ENCODE measurements at places on chromosomes 2 and 18.
A peak's percentile ranks its signal among the peaks of the same experiment; 100 is the strongest.

DNA sequence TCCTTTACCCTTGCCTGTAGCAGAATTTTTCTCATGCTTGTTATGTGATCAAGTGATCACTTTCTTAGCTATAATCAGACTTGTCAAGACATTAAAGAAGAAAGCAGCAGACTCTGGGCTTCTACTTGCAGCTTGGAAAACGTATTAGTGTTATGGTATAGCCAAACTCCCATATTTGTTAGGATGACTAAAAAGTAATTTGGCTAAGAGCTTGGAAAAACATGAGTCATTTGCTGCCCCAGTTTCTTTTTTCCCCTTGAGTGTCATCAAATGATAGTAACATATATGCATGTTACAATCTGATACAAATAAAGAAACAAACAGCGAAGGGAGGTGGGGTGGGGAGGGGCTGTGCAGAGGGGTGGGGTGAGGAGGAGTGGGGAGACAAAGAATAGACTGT, 155.5 kb downstream of the IKZF2 start:
- H3K4me3 ChIP-seq: no peak overlapping the region
- peaks cover 10% of the 10 kb centered on the region for H3K36me3 ChIP-seq
- no peaks in the 10 kb centered on the region for H3K4me1 ChIP-seq
- no peak for DNase-seq

- H3K4me1 ChIP-seq: peaks cover 41% of the 10 kb centered on the region
- peaks cover 19% of the 10 kb centered on the region for H3K36me3 ChIP-seq
- no peaks in the 10 kb centered on the region for H3K27me3 ChIP-seq
- no peak for DNase-seq
- H3K27ac ChIP-seq: peak overlapping the region; percentile 27
- no peak overlapping the region for H3K4me3 ChIP-seq
Observed at GRCh38 chr2:24559473-24560113, 68.5 kb downstream of the NCOA1 start.

DNA sequence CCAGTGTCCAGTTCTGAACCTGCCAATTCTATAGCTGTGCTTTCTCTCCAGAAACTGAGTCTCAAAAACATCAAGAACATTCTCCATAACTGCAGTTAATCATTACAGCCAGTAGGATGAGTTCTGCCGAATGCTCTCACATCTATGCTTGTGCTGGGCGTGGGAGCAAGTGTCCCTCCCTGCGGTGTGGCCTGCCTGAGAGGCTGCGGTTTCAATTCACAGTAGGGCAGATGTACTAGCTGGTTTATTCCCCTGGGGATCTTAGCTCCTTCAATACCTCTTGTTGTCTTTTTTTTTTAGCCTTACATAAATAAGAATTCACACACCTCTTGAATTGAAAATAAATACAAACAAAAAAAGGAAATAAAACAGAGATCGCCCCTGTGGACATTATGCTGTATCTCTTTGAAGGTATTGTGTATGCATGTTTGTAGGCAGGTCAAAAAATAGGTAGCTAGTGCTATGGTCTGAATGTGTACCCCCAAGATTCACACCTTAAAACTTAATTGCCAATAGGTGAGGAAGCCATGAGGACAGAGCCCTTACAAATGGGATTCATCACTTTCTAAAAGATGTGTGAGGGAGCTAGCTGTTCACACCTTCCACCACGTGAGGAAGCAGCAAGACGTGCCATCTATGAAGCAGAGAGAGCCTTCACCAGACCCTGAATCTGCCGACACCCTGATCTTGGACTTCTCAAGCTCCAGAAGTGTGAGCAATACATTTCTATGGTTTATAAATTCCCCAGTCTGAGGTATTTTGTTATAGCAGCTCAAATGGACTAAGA, 74.3 kb downstream of the BCL2L11 start:
- no peak for DNase-seq
- no peaks in the 10 kb centered on the region for H3K27me3 ChIP-seq
- H3K4me3 ChIP-seq: no peak overlapping the region
- no peaks in the 10 kb centered on the region for H3K4me1 ChIP-seq
- no peaks in the 10 kb centered on the region for H3K36me3 ChIP-seq

- H3K36me3 ChIP-seq: peaks cover 15% of the 10 kb centered on the region
- H3K4me3 ChIP-seq: peak overlapping the region; percentile 100
Observed at GRCh38 chr2:60554646-60555065, 1.2 kb upstream of the BCL11A start.

GRCh38 chr2:73156539-73157124, 43.9 kb upstream of the RAB11FIP5 start:
- no peak overlapping the region for H3K4me3 ChIP-seq
- no peak overlapping the region for H3K27ac ChIP-seq
- DNase-seq: no peak
- peaks cover 39% of the 10 kb centered on the region for H3K27me3 ChIP-seq
- no peaks in the 10 kb centered on the region for H3K36me3 ChIP-seq

DNA sequence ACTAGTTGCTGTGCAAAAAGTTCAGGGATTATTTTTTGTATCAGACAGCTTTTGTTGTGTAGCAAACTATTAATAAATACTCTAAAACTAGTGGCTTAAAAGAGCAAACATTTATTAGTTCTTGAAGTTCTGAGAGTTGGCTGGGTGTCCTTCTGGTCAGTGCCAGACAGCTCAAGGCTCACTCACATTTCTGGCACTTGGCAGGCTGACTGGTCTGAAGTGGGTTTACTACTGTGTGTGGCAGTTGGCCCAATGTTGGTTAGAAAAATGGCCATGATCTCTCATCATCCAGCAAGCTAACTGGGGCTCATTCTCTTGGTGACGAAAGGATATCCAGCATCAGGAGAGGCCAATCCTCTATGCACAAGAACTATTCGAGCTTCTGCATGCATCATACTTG, 71.4 kb upstream of the ZNF385B start:
- no peak overlapping the region for H3K4me3 ChIP-seq
- peaks cover 46% of the 10 kb centered on the region for H3K36me3 ChIP-seq
- no peaks in the 10 kb centered on the region for H3K27me3 ChIP-seq
- no peaks in the 10 kb centered on the region for H3K4me1 ChIP-seq
- no peak overlapping the region for H3K27ac ChIP-seq

- H3K4me3 ChIP-seq: no peak overlapping the region
- no peaks in the 10 kb centered on the region for H3K36me3 ChIP-seq
- H3K27me3 ChIP-seq: no peaks in the 10 kb centered on the region
- no peak for DNase-seq
- H3K27ac ChIP-seq: peak overlapping the region; percentile 72
Observed at GRCh38 chr2:65595630-65596029, 163.2 kb upstream of the SPRED2 start.

GRCh38 chr2:227748079-227748478, 2.4 kb downstream of the SCYGR8 start:
- H3K27me3 ChIP-seq: peaks cover 18% of the 10 kb centered on the region
- peak overlapping the region; percentile 39 for H3K27ac ChIP-seq
- no peak overlapping the region for H3K4me3 ChIP-seq
- no peaks in the 10 kb centered on the region for H3K36me3 ChIP-seq
- DNase-seq: no peak

DNA sequence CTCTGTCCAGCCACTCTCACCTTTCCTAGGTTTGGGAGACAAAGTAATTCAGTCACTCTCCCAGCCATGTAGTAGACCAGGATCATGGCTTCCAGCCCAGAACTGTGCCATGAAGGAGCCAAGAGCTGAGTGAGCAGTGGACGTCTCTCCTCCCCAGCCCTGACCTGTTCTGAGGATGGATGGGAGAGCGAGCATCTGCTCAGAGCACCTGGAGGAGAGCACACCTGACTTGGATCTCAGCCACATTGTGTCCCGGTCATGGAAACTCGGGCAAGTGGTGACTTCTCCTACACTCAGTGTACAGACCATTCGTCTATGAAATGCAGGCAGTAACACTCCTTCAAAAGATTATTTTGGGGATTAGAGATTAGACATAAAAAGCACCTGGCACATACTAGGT, 299.7 kb downstream of the TNS1 start:
- no peak overlapping the region for H3K27ac ChIP-seq
- H3K36me3 ChIP-seq: no peaks in the 10 kb centered on the region
- H3K27me3 ChIP-seq: peaks cover 44% of the 10 kb centered on the region
- no peak overlapping the region for H3K4me3 ChIP-seq

- H3K27me3 ChIP-seq: peaks cover 4% of the 10 kb centered on the region
- H3K36me3 ChIP-seq: peaks cover 22% of the 10 kb centered on the region
- DNase-seq: no peak
- H3K27ac ChIP-seq: no peak overlapping the region
- H3K4me1 ChIP-seq: peaks cover 7% of the 10 kb centered on the region
Observed at GRCh38 chr2:238166391-238167343, 7.9 kb downstream of the ERFE start.

DNA sequence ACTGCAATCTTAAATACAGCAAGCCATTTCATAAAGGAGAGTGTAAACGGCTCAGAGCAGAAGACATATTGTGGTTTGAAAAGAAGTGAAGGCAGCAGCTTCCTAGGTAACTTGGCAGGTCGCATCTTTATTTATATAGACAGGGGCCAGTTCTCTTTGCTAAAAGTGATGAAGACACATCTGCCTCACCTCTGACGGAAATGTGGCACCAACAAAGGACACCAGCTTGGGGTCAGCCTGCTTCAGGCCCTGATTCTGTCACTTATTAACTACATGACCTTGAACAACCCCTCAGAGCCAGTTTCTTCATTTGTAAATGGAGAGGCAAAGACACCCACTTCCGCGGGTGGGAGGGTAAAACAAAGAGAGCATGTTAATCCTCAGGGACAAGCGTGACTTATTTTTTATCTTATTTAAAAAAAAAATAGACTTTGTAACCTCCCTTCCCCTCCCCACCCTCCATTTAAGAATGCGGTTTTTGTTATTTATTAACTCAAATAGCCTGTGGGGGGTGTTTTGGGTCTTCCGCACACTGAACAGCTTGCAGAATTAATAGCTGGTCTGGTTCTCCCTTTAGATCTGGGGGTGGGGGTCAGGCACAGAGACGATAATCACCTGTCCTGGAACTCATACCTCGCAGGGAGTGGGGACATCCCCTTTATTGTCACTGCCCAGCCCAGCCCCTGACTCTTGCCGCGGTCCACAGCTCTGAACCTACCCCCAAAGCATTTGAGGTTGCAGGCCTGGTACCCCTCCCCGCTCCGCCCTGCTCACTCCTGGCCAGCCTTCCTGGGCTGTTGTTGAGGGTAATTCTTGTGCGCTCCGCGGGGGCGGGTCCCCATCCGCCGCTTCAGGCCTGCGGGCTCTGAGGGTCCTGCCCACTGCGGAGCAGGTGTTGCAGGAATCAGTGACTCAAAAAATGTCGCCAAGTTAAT, 64.2 kb upstream of the TMEM17 start:
- H3K27ac ChIP-seq: no peak overlapping the region
- DNase-seq: no peak
- no peak overlapping the region for H3K4me3 ChIP-seq
- no peaks in the 10 kb centered on the region for H3K36me3 ChIP-seq

- H3K4me3 ChIP-seq: no peak overlapping the region
- H3K4me1 ChIP-seq: no peaks in the 10 kb centered on the region
- peaks cover 12% of the 10 kb centered on the region for H3K27me3 ChIP-seq
- no peak overlapping the region for H3K27ac ChIP-seq
- no peak for DNase-seq
- no peaks in the 10 kb centered on the region for H3K36me3 ChIP-seq
Observed at GRCh38 chr18:46563317-46563716, 93.7 kb downstream of the LOXHD1 start.

- H3K27me3 ChIP-seq: no peaks in the 10 kb centered on the region
- H3K4me1 ChIP-seq: peaks cover 7% of the 10 kb centered on the region
- no peak for DNase-seq
- no peak overlapping the region for H3K4me3 ChIP-seq
Observed at GRCh38 chr2:39395313-39395712, 41.8 kb downstream of the MAP4K3 start.

DNA sequence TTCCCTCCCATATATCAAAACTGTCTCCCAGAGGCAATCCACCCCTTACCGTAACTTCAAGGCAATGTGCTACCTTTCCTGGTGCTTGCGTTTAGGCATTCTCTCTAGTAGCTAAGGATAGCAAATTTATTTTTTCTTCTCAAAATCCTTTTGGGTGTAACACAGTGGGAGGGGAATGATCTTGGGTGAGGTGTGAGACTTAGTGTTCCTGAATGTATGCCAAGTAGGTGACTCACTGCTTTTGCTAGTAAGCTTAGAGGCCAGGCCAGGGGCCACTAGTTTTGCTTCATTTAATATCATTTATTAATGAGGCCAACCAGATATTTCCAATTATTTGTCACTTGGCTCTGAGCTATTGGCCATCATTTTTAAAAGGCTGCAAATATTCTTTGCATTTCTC, 135.5 kb downstream of the NAPG start:
- no peaks in the 10 kb centered on the region for H3K36me3 ChIP-seq
- H3K27ac ChIP-seq: no peak overlapping the region
- no peak overlapping the region for H3K4me3 ChIP-seq

GRCh38 chr2:65169760-65170136, 39.8 kb upstream of the RAB1A start:
- no peak overlapping the region for H3K27ac ChIP-seq
- DNase-seq: no peak
- H3K36me3 ChIP-seq: no peaks in the 10 kb centered on the region
- H3K27me3 ChIP-seq: no peaks in the 10 kb centered on the region
- peaks cover 14% of the 10 kb centered on the region for H3K4me1 ChIP-seq

GRCh38 chr2:30673127-30673526, 134.1 kb downstream of the CAPN13 start:
- no peaks in the 10 kb centered on the region for H3K4me1 ChIP-seq
- H3K27me3 ChIP-seq: no peaks in the 10 kb centered on the region
- no peak for DNase-seq

DNA sequence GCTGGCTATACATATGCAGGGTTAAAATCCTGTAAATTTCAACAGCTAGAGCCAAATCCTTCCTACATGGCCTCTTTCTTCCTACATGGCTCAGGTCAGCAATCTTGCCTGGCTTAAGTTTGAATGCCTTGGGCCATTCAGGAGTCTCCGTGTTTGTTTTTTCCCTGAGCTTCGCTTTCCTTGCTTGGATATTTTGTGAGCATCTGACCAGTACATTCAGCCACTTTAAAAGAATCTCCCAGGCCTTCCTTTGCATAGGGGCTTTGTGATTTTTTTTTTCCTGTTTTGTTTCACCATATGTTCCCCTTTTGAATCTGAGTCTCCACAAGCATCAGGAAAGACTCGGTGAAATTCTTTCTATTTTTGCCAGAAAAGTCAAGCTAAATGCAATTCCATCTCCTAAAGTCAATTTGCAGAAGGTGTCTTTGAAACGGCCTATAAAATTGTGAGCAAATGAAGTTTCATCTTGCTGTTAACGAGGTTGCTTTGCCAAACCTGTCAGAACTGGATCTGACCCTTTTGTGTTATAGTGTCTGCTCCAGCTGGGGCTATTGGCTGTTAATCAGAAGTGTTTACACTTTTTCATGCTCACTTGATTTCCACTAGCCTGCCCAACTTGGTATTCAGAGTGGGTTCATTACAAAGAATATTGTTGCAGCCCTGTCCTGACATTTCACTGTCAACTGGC, 256.9 kb downstream of the DCC start:
- H3K4me3 ChIP-seq: no peak overlapping the region
- peaks cover 5% of the 10 kb centered on the region for H3K27me3 ChIP-seq
- H3K4me1 ChIP-seq: no peaks in the 10 kb centered on the region
- H3K36me3 ChIP-seq: no peaks in the 10 kb centered on the region
